ENCODE measurements at places on chromosomes 11 and 22.

- DNase-seq = no peak
Measured at GRCh38 chr11:46134540-46134939, 13.3 kb upstream of the PHF21A start.

GRCh38 chr22:46131151-46131587, 19.2 kb upstream of the PPARA start:
- no peak for DNase-seq

DNA sequence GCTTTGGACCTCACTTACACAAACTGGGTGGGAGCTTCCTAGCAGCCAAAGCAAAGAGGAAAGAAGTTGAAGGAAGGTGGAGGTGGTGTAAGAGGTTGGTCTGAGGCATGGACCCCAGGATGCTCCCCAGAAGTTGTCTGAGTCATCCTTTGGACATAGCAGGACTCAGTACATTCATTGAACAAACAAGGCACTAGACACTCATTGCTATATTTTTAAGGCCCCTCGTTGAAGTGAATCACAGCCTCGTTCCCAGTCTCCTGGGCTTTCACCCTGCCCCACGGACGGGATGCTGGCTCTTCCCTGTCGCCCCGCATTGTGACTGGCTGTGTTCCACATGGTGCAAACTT, 95.9 kb upstream of the FGF3 start:
- DNase-seq = no peak

DNA sequence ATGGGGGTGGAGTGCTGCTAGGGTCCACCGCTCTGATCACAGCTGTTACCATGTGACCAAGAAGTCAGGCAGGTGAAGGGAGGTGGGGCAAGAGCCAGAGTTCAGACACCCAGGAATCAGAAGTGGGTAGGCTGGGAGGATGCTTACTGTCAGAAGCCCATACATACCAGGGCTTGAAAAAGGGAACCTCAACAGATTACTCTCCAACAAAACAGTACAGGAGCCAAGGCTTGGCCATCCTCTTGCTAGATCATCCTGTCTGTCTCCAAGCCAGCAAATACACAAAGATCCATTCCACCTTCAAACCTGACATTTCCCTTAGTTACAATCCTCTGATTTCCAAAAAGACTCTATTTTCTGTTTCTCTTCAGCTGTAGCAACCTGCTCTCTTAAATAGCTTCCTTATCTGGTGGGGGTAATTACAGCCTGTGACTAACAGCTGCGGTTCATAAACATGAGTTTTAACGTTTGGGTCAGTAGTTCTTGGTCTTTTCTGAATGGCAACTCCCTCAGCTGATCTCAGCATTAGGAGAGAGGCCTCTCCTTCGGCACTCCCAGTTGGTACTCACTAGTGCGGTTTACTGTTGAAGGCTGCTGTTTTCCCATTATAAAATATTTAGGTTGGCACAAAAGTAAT, 31.1 kb upstream of the WT1 start:
- DNase-seq = no peak

- DNase-seq = no peak
Measured at GRCh38 chr11:14932447-14932846, 39.7 kb downstream of the CALCA start.

GRCh38 chr11:10304495-10305261, at the start of gene ADM:
Gene ADM, plus strand, starts transcription at chr11:10305073. Its CDS starts 628 bp downstream, at chr11:10305701.
- DNase-seq = no peak

DNA sequence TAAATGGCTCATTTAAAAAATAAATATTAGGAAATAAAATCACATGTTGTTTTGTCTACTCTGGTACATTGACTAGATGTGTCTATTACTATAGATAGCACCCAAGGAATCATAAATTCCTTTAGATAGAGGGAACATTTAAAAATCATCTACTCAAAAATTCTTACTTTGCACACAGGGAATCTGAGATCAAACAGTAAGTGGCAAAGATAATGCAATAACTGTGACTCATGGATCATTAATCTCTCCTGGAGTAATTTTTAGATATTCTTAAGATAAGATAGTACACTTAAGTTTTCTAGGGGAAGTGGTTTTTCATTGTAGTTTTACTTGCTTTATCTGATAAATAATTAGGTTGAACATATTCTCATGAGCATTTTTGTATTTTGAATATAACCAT, 468.9 kb downstream of the LUZP2 start:
- no peak for DNase-seq

GRCh38 chr11:80144897-80145594, 704.2 kb upstream of the TENM4 start:
- no peak for DNase-seq

- no peak for DNase-seq
Measured at GRCh38 chr22:28480000-28480715, 199.5 kb downstream of the TTC28 start.

GRCh38 chr11:22199243-22199642, 6.4 kb downstream of the ANO5 start:
- DNase-seq = no peak

- no peak for DNase-seq
Measured at GRCh38 chr11:60814112-60814511, 27.8 kb upstream of the CCDC86 start.

DNA sequence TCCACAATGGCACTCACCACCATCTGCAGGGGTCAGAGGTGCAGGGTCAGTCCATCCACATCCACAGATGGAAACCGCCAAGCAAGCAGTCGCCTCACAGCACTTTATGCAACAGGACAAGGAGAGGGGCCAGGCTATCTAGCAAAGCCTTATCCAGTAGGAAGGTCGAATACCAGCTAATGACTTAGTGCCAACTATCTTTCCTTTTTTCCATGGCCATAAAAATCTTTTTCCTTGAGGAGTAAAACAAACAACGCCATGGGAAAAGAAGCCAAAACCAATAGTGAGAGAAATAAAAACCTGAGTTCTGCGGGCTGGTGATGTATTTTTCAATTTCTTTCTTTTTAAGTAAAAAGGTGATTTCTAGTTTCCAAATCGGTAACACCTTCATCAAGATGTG, 8.2 kb downstream of the SNX19 start:
- DNase-seq = no peak

- DNase-seq = no peak
Measured at GRCh38 chr11:69492201-69492991, 10.9 kb downstream of the LINC01488 start.

GRCh38 chr22:41001722-41002122, 50.5 kb downstream of the RBX1 start:
- DNase-seq = no peak

DNA sequence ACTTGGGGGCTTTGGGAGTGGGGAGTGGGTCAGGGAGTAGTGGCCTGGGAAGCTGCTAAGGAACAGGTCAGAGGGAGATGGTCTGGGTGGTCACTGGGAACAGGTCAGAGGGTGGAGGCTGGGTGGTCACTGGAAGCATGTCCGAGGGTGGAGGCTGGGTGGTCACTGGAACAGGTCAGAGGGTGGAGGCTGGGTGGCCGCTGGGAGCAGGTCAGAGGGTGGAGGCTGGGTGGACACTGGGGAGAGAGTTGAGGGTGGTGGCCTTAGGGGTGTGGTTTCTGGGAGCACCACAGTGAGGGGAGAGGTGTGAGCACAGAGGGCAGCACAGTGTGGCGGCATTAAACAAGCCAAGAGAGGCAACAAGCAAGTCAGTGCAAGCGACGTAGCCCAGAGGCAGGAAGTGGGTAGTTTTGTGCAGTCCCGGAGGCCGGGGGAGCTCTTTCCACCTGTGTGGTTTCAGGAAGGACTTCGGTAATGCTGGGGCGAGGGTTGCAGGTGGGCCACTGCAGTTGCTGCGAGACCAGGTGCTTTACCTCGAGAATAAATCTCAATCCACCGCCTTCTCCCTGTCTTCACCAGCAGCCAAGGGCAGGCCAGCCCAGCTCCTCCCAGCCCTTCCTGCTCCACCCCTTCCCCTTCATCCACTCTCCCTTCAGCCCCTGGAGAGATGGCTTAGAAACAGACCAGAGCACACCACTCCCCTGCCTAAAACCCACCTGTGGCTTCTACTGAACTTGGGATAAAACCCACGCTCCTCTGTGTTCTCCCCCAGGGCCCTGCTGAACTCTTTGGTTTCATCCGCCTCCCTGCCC, 3.2 kb upstream of the CACNA1I start:
- DNase-seq = no peak

- DNase-seq = no peak
Measured at GRCh38 chr11:124467381-124467927, 22.0 kb upstream of the OR8B8 start.

- peak; percentile 29 for DNase-seq
Measured at GRCh38 chr22:22818861-22819855, 68.5 kb upstream of the IGLL5 start.

DNA sequence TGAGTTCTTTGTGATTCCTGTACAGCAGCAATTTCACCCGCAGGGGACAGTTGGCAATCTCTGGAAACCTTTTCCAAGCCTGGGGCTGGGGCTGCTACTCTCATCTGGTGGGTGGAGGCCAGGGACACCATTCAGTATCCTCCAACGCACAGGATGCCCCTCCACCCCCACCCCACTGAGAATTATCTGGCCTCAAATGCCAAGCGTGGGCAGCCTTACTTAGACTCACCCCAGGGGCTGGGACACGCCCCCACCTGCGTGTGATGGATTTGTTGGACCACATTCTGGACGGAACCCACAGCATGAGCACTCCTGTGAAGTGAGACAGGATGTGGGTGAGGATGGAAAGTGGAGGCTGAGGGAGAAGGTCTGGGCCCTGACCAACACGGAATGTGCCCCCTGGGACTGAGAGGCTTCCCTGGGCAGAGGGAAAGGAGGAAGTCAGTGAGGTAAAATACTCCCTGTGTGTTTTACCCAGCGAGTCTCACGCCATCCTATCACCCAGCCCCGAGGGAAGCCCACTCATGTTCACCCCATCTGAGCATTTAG, 13.7 kb downstream of the RASD2 start:
- no peak for DNase-seq

DNA sequence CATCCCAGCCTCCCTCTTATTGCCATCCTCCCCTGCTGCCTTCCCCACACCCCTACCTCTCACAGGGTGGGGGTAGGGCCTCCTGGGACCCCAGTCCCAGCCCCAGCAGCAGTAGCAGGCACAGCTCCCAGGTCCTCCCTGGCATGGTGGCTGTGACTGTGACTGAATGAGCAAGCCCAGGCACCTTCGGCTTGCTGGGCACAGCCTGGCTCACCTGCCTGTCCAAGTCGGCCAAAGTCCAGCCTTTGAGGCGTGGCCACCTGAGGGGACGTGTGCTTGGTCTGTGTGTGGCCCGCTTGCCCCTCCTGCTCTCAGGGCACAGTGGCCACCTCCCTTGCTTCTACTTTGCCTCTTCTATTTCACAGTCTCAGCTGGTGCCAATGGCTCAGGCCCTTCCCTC, at the start of gene TREH:
Gene TREH, minus strand, starts transcription at position 168 of the 400 bp plus-strand sequence. Its CDS starts 23 bp downstream, at position 145.
- no peak for DNase-seq

DNA sequence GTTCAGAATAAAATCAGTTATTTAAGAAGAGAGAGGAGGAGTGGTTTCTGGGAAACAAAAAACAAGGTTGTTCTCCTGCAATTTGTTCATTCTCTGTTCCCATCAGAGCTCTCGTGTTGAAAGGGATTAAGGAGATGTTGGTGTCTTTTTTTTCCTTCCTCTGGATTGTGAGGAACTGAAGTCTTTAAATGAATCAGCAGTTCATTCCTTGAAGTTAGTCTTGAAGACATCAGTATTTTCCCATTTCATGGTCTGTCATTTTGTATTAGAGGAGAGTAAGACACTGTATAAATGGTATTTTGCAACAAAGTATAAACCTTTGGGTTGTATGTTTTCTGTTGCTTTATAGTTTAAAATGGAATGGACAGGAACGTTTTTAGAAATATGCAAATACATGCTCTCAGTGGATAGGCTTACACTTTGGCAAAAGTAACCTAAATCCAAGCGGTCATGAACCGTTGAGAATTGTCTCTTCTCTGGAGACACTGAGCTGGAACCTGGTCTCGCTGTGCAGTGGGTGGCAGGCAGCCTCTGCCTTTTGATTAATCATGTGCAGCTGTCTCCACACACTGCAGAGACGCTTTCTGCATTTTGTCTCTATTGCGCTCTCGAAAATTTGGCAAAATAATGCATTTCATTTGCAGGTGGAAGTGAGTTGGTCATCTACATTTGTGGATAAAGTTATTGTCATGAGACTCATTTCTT, 33.0 kb downstream of the SAMM50 start:
- DNase-seq = no peak

GRCh38 chr22:36541831-36542411, 13.0 kb upstream of the EIF3D start:
- DNase-seq = no peak

DNA sequence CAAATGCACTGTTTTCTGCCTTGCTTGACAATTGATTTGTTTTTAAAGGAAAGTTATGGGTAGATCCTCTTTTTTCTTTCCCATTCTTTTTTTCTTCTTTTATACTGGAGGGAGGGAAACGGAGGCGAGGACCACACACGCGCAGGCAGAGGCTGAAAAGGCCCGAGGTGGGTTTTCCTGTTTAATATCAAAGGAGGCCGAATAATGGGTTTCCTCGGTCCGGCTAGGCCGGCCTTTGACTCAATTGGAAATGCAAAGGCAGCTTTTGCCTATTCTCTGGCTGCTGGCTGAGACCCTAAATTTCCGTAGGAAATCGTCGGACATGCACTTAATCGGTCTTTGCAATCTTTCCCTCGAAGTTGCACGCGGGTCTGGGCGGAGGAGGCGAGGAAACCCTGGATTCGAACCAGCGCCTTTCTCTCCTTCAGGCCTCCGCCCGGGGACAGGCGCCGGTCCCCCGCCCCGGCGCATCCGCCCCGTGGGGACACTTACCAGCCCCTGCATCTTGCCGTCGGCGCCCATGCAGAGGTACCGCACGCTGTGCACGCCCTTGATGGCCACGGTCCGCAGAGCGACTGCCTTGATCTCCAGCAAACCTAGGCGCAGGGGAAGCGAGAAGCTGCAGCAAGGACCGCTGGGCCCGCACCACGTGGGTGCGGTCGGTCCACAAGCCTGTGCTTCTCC, 911 bp downstream of the FGF19 start:
- no peak for DNase-seq

DNA sequence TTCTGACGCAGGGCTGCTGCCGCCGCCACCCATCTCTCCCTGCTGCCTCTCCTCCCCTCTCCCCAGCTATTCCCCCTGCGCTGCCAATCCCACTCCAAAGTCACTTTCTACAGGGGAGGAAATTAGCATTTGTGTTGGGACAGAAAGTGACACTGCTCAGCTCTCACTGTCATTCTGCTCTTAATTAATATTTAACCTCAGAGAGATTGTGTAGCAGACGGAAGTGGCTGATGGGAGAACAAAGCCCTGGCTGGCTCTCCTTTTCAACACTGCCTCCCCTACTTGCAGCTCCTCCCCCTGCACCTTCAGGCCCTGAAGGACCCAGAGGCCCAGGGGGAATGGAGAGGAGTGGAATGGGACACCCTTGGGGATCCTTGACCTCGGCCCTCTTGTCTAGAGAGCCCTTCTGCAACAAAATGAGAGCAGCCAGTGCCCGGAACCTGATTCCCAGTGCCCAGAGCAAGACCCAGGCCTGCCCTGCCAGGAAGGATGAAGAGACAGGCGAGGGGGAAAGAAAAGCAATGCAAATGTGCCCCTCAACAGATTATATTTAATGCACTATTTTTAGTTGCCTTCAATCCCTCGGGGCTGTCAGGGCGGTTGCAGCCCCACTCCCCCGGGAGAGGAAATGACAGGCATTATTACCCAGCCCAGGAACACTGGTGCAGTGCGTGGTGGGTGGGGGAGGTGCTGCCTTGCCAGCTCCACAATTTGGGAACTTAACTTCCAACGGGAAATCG, 14.6 kb upstream of the NRGN start:
- no peak for DNase-seq

All from NCI-H187 treated with DMSO at 0.1 percent for 48 hours (cell line).